ENCODE measurements at places on chromosomes 5 and 9.

DNA sequence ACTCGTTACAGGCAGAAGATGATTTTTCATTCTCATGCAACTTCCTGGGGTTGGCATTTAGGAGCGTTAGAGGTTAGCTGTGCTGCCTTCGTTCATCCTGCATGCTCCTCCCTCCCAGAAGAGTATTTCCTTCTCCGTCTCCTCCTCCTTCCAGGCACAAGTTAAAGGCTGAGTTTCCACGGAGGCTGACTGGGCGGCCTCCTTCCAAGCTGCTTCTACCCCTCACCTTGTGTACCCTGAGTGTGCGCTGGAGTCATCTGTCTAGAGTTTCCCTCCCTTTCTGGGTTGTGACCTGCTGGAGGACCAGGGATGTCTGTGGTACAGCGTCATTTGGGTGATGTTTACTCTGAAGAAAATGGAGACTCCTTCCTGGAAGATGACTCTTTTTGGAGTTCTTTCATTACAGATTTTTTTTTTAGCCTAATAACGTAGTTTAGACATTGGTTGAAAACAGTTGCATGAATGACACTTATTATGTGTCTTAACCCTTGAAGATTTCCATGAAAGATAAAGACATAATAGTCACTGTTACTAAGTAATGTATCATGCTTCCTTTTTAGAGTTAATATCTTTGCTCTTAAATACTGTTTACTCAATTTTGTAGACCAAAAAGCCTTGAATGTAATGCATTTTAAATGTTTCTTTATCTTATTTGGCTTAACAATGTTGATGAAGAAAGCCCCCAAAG is 146.9 kb downstream of the TENT4A start:
- no peak for DNase-seq

GRCh38 chr5:131250751-131251475 is 12.9 kb upstream of the CDC42SE2 start:
- DNase-seq, result no peak

- DNase-seq, result no peak
Measured at GRCh38 chr9:86734771-86735170, 212.5 kb downstream of the GAS1 start.

GRCh38 chr5:80668016-80668969 is 13.5 kb upstream of the DHFR start:
- DNase-seq, result no peak

- DNase-seq, result no peak
Measured at GRCh38 chr5:153573326-153574033, 83.0 kb downstream of the GRIA1 start.

- DNase-seq, result no peak
Measured at GRCh38 chr9:37029304-37029775, 4.7 kb downstream of the PAX5 start.

- DNase-seq, result no peak
Measured at GRCh38 chr5:2832394-2832793, 80.9 kb upstream of the IRX2 start.

- DNase-seq, result no peak
Measured at GRCh38 chr5:65418661-65419060, 63.1 kb downstream of the ADAMTS6 start.

GRCh38 chr5:128572930-128573319 is 34.9 kb upstream of the FBN2 start:
- DNase-seq, result no peak

DNA sequence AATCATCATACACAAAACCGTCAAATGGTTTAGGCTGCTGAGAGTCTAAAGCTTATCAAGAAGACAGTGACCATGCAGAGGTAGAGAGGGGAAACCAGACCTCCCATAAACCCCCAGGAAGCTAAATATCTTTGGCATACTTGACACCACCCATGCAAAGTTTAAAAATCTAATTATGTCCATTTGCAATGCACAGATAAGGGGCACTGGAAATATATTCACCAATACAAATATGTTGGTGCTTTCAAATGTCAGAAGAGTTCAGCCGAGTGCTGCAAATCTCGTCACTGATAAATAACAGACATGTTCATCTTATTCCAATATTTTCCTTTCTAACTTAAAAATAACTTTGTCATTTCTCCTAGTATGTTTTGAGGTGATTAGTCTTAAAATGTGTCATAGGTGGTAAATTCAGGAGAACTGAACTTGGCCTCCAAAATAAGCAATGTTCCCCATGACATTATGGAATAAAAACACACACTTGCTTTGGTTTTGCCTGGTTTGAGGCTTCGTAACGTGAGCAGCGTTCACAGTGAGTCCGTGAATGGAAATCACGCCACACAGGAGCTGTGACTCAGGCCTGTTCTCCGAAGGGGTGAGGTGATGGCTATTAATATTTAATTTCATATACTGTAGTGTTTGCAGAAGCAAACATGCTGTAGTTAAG is 182.2 kb downstream of the AOPEP start:
- DNase-seq, result no peak

DNA sequence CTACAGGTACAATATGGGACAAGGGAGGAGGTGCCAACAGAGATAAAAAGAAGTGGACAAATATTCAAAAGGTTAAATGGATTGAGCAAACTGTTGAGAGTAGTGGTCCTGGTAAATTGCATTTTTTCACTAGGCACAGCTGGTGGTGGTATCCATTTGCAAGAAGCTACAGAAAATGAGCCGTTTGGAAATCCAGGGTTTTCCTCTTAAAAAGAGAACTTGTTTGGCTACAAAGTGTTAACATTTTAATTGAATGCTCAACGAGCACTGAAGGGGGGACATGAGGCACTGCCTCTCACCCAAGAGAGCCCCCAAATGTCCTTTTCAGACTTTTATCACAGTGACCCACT is 491 bp upstream of the ZCCHC9 start:
- no peak for DNase-seq

DNA sequence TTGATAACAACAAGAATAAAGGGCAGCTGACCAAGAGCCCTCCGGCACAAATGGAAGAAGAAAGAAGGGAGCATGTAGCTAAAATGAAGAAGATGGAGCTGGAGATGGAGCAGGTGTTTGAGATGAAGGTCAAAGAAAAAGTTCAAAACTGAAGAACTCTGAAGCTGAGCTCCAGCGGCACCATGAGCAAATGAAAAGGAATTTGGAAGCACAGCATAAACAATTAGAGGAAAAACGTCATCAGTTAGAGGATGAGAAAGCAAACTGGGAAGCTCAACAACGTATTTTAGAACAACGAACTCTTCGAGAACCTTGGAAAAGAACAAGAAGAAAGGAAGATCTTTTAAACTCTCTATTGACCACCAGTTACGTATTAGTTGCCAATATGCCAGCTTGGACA is 100.9 kb downstream of the GABBR2 start:
- no peak for DNase-seq

- no peak for DNase-seq
Measured at GRCh38 chr9:15137089-15137488, 169.9 kb downstream of the TTC39B start.

DNA sequence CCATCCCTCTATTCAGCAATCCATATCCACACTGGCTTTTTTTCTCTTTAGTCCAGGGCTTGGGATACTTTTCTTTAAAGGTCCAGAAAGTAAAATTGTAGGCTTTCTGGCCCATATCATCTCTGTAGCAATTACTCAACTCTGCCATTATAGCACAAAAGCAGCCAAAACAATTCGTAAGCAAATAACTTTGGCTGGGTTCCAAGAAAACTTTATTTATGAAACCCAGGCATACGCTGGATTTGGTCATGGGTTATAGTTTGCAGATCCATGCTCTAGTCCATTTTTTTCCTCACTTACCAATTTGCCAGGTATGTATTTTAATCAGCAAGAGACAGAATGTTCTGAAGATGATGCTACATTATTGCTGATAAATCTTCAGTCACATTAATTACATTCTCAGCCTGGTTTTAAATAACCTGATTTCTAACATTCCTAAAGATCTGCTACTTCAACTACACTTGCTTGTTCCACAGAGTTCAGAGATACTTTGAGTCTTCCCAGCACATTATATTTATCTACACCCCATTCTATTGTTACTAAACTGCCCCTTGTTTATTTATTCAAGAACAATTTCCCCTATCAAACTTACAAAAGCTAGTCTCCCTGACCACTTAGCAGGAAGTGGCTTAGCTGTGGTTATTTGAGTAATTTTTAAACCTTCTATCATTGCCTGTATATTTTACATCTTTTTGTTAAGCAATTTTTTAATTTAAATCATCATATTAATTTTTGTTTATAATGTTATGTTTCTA is 161.0 kb downstream of the ISL1 start:
- DNase-seq, result no peak

DNA sequence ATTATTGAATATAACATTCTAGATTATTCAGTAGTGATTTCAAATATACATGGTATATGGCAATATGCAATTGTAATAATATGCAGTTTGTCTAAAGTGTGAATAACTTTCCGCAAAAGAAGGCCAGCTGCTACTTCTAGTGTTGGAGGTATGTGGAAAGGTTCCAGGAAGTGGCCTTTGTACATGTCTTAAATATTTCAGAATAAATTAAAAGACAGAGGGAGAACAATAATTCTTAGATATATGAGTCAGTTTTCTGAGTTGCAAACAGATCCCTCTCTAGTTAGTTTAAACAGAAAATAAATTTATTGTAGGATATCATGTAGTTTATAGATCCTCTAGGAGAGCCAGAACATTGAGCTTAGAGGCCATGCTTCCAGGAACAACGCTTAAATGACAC is 210.8 kb upstream of the ELL2 start:
- DNase-seq, result no peak

DNA sequence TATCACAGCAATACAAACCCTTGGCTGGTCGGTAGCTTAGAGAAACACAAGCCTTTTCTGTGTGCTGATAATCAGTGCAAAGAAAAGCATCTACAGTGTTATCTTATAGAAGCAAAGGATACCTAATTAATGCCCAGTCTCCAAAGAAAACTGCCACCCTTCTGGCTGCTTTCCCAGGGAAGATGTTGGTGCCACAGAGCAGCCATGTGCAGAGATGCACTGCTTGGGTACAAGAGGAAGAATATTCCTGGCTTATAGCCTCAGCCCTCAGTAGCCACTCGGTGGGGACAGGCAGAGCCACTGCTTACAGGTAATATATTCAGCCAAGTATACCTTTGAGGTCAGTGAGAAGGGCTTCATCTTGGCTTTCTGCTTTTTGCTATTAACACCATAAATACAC is 185.3 kb downstream of the PCSK1 start:
- no peak for DNase-seq

DNA sequence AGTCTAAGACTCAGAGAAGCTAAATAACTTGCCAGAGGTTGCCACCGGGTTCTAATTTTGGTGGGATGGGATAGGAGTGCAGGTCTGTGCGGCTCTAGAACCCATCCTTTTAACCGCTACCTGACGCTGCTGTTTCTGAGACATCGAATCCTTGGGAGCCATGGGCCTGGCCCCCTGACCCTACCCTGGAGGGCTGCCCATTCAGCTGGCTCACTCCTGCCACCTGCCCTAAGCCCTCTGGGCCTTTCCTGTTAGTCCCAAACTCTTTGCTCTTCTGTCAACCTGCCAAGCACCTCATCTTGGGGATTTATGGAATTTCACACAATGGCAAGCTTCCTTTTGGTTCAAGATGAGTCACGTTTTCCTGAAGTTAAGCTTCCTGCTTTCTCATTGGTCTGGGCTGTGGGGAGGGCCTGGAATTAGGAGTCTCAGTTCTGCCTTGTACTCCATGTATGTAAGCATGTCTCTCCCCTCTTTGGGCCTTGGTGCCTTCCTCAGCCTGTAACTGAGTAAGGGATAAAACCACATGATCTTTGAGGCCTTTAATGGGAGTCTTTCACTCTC is 26.6 kb downstream of the ENHO start:
- DNase-seq, result no peak

- DNase-seq, result no peak
Measured at GRCh38 chr5:138772986-138773594, 19.9 kb downstream of the CTNNA1 start.

DNA sequence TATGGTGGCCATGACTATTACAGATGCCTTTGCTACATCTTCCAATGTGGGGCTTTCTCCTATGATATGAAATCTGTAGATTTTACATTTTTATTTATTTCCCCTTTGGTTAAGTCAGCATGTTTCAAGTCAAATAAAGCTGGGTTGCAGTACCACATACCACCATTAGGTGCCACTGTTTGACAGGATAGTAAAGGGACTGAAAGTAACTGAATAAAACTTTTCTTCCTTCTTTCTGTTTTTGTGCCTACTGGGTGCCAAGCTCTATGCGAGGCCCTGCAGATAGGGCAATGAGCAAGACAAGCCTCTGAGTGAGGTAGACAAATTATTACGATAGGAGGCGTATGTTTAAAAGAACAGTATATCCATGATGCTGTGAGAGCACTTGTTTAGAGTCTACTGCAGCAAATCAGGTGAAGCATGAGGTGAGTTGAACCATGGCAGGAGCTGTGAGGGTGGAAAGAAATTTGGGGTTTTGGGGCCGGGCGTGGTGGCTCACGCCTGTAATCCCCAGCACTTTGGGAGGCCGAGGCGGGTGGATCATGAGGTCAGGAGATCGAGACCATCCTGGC is 64.8 kb downstream of the GDNF start:
- DNase-seq, result no peak

GRCh38 chr5:32143617-32144377 is 30.3 kb downstream of the GOLPH3 start:
- DNase-seq, result no peak

- no peak for DNase-seq
Measured at GRCh38 chr5:67809589-67809988, 406.0 kb upstream of the PIK3R1 start.

DNA sequence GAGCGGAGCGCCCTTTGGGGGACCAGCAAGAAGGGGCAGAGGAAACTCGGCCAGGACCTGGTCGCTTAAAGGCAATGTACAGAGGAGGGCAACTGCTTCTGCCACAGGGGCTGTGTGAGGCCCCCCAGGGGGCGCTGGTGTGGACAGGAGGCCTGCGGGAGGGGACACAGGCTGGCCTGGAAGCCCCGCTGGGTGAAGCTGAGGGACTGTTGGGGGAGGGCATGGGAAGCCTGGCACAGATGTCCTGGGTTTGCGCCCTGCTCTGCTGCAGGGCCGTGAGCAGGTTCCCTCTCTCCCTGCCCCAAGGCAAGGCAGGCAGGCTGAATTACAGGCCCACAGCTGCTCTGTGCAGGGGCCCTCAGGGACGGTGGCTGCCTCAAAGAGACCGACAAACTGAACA is 5.4 kb downstream of the MED22 start:
- DNase-seq, result no peak

GRCh38 chr9:105431424-105432246 is 16.2 kb upstream of the FSD1L start:
- no peak for DNase-seq

DNA sequence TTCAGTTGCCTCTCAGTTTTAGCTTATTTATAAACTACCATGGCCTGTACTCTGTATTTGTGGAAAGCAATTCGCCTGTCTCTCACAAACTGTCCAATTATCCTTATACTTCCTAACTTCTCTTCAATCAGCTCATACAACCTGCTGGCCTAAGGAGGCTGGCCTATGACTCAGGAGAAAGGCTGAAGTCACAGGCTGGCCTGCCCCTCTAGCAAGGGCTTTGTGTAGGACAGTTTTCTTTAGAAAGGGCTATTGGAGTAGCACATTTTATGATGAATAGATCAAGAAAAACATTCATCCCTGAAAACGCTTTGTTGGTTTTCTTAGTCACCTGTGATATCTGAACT is 988.7 kb upstream of the ARRDC3 start:
- no peak for DNase-seq

GRCh38 chr9:18806232-18807080 is 226.6 kb downstream of the SAXO1 start:
- DNase-seq, result no peak
